ENCODE measurements at places on chromosomes 11 and 22.

DNA sequence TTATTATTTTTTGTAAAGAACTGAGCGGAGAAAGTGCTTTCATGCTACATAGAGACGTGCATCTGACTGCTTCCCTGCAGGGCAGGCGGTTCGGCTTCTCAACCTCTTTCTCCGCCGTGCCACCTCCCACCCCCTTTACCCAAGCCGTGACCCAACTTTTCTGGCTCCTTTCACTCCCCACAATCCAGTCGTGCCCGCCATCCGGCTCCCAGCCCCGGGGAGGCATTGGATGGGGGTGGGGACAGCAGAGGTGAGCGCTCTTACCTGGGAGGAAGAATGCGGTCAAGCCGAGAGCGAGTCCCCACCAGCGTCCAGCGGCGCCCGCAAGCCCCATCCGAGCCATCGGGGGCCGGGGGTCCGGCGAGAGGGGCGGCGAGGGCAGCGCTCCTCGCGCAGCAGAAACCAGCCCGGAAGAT, 781 bp downstream of the NECTIN1 start:
- no peak for DNase-seq

GRCh38 chr11:33868647-33869461, 23.0 kb downstream of the LMO2 start:
- DNase-seq = no peak

- DNase-seq = peak; percentile 66
These were observed 68.7 kb upstream of the ASPHD2 start for GRCh38 chr22:26360169-26360885.

GRCh38 chr11:22711071-22711770, 44.8 kb downstream of the GAS2 start:
- DNase-seq = no peak

DNA sequence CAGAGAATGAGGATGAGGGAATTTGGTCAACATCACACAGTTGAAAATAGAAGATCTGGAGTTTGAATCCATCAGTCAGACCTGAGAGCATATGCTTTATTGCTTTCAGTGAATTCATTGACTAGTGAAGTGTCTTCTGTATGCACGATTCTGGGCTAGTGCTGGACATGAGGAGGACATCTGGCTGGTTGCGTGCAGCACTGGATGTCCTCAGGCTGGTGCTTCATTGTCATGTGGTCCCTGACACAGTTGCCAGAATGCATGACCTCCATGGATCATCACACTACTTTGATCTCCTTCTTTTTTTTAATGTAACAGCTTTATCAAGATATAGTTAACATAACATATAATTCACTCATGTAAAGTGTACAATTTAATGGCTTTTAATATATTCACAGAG, 44.5 kb upstream of the MMP7 start:
- no peak for DNase-seq

GRCh38 chr11:83441171-83441570, 155.0 kb upstream of the CCDC90B start:
- no peak for DNase-seq

DNA sequence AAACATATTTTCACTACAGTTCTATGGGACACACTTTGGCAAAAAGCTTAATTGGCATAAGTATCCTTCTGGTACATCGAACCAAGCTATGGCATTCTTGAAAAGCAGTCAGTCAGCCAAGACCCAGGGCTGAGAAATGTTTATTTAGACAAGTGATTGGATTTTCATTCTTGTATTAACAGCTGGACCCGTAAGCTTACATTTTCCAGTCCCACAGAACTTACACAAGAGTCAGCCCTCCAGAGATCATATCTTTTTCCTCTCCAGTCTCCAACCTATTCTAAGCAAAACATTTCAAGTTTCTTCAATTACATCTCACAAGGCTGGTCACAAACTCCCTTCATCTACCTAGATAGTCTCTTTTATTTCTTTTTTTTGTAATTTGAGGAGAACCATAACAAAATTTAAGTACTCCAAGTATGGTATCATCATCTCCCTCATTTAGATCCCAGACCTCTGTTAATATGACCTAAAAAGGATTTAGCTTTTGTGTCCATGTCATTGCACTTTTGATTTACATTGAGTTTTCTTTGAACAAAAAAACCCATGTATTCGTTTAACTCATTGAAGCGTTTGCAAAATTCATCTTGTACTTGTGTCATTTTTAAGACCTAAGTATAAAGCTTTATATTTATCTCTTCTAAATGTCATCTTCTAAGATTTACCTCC, 67.9 kb upstream of the GRK3 start:
- no peak for DNase-seq

DNA sequence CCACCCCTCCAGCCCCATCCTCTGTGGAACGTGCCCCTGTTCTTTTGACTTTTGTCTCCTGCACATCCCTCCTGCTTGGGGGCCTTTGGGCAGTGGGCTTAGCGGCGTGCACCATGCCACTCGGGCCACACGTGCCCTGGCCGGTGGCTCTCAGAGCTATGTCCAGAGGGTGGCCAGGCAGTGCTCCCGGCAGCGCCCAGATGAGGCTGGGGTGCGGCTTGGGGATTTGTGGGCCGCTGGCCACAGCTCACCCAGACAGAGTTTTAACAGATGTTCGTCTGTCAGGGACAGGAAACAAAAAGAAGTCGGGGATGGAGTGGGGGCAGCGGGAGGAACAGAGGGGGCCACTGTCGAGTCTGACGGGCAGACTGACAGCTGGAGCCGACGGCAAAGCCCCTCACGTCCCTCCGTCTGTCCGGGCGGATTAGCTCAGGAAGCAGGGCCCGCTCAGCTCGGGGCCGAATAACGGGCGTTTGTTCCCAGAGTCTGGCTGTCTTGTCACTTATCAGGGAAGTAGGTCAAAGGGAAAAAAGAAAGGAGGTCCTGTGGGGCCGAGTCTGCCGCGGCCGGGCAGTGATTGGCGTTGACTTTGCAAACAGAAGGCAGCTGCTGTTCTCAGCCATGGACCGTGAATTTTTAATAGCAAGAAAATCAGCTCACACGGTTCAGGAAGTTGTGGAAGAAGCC, 61.6 kb downstream of the LRP5 start:
- DNase-seq = no peak

DNA sequence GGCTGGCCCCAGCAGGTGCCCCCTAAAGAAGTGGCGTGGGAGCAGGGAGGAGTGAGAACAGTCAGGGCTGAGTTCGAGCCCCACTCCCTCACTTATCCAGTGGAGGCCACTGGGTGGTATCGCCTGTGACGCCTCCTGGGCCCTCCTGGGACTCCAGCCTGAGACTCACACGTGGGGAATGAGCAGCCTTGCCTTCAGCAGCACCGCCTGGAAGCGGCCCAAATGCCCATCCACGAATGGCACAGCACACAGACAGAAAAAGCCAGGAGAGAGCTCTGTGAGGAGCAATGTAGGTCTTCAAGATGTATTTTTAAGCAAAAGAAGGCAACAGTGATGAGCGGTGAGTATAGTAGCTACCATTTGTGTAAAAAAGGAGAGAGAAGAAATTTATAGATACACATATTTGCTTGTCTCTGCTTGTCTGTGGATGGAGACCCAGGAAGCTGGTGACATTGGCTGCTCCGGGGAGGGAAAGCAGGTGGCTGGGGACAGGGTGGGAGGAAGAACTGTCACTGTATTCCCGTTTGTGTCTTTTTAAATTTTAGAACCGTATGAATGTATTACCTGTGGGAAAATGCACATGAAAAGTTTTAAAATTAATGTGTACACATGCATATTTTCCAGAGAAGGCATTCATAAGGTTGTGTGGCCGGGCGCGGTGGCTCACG, 13.2 kb downstream of the KCNJ4 start:
- no peak for DNase-seq

Measured in activated CD4-positive, alpha-beta T cell treated with anti-CD3 and anti-CD28 coated beads, Interleukin-2, amount 50 U/mL, for 4 hours (primary cell).